ENCODE measurements at places on chromosomes 12 and 14.
A peak's percentile ranks its signal among the peaks of the same experiment; 100 is the strongest.

DNA sequence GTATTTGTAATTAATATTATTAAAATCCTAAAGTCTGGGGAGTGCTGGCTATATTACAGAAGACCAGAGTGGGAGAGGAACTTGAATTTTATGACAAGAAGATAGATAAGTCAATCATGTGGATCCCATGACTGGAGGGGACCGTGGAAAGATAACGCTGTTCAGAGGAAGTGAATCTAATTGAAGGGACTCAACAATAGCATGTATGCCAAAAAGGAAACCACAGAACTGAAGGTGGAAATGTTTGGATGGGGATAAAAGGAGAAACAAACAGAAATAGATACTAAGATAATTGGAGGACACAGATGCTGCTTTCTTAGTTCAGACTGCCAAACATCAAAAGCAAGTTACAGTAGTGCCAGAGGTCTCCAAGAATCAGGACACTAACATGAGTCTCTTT is 21.1 kb downstream of the OR6J1 start:
- DNase-seq: no peak

GRCh38 chr14:92353447-92353846 is 30.5 kb downstream of the SLC24A4 start:
- DNase-seq: no peak

- DNase-seq: no peak
Measured at GRCh38 chr14:55718551-55718950, 138.5 kb downstream of the KTN1 start.

DNA sequence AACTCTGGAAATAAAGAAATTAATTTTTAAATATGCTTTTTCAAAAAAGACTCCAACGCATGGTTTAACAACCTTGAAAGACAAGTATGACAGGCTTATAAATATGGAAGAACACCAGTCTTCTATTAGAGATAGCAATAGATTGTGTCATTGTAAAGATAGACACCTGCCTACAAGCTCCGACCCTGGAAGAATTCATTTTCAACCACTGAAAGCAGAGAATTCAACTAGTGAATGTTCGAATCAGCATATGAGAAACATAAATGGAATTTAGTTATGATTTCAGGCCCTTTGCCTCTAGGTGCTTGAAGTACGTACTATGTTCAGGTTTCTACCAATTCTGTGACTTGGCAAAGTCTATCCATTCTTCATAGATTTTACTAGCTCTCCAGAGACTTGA is 244.5 kb downstream of the DPY19L2 start:
- no peak for DNase-seq

- DNase-seq: no peak
Measured at GRCh38 chr14:30620178-30620577, 1.9 kb upstream of the SCFD1 start.

DNA sequence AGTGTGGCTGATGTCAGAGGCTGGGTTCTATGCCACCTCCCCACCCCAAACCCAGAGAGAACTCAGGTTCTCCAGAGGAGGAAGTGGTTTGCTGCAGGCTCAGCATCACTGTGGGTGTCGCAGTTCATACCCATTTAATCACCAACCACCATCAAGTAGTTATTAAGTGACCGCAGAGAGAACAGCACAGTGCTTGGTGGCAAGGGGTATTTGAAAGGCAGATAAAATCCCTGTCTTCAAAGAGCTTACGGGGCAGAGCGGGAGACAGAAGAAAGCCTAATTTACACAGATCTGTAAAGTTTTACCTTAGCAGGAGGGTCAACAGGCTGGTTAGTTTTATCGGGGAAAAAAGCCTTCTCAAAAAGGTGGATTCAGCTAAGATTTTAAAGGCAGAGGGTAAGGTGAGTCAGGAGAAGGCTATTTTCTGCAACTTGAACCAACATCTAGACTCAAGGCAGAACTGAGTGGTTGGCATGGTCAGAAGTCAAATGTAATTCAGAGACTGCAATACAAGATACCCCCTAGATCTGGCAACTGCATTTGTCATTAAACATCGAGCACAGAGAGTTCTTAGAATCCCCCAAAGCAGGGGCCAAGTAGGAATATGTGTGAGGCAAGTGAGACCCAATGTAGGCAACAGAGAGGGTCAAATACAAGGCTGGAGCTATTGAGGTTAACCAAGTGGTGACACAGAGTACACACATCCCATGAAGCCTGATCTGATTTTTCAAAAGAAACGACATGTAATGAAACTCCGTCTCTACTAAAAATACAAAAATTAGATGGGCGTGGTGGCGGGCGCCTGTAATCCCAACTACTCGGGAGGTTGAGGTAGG is 13.2 kb downstream of the PXN start:
- DNase-seq: no peak

GRCh38 chr14:94018308-94018707 is 7.8 kb upstream of the OTUB2 start:
- DNase-seq: no peak

DNA sequence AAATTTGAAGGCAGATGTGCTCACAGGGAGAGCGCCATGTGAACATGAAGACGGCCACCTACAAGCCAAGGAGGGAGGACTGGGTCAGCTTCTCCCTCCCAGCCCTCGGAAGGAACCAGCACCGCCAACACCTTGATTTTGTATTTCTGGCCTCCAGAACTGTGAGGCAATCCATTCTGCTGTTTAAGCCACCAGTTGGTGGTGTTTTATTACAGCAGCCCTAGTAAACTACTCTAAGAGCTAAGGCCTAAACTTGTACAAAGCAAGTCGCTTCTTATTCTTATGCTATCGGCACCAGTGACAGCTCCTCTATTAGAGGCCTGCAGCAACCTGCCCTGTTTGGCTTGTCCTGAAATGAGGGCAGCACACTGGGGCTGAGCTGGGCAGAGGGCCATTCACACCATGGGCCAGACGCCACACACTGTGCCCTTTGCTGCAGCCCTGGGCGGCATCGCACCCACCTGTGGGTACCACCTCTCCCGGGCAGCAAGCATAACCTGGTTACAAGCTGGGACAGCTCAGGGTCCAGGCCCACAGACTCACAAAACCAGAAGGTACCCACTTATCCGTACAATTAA is 62.7 kb downstream of the NOS1 start:
- DNase-seq: no peak

DNA sequence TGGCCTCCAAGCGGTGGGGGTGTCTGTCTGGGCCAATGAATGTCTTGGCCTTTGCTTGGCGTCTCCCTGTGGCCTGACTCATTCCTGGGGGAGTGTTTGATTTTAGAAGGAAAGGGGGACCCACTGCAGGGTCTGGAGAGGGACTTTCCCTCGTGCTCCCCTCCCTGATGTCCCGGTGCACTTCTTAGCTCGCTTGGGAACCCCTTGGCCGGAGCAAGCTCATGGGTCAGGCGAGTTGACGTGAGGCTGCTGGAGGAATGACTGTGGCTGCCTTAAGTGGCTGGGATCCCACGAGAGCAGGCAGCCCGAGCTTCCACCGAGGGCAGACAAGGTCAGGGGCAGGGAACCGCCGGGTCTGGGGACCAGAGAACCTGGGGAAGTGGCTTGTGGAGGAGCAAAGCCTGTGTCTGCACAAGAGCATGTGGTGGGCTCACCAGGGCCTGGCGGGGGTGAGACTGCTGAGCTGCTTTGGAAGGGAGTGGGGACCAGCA is 218.4 kb upstream of the C14orf180 start:
- DNase-seq: peak; percentile 14

- DNase-seq: peak; percentile 95
Measured at GRCh38 chr12:71938728-71939385, at the start of gene TPH2. Gene TPH2, plus strand, starts transcription at chr12:71938845. Its CDS starts 142 bp downstream, at chr12:71938987.

GRCh38 chr12:26630546-26631027 is 202.4 kb downstream of the ITPR2 start:
- no peak for DNase-seq

DNA sequence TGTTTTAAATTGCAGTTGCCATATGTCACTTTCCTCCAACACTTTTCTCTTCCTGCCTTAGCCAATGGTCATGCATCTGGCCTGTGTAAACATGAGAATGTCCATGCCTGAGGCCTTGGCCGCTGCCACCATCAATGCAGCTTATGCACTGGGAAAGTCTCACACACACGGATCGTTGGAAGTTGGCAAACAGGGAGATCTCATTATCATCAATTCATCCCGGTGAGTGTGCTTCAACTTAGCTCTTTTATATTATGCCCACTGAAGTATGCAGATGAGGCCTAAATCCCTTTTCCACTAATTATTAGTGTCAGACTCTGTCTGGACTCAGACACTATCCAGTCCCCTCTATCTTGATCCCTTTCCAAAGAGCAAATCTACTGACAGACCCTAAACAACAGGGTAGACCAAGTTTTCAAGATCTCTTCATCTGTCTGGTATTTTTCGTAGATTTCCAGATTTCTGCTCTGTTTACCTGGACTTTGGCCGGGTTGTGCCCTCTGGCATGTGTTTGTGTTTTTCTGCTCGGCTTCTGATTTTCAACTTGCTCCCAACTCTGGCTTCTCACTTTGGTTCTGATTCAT is 23.2 kb downstream of the AMDHD1 start:
- no peak for DNase-seq

DNA sequence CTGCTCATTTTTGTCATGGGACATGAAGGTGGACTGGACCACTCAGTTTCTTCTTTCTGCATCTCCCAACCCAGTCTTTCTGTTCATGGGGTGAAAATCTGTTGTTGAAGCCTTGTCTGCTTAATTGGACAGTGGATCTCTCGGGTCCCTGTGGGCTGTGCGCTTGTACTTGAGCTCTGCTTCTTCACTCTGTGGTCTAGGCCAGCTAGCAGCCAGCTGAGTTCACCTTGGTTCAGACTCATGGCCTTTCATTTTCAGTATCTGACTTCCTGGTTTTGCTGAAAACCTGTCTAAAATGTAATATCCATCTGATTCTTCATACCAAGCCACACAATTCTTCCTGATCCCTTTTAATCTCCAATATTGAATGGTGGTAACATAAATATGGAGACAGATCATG is 117.2 kb downstream of the LRRK2 start:
- DNase-seq: no peak

- no peak for DNase-seq
Measured at GRCh38 chr12:9869307-9870161, at the start of gene CLEC2B. Gene CLEC2B, minus strand, starts transcription at chr12:9869354.

GRCh38 chr12:104275689-104276088 is 27.9 kb upstream of the EID3 start:
- DNase-seq: no peak

- DNase-seq: no peak
Measured at GRCh38 chr12:86903159-86903558, 647.0 kb upstream of the MGAT4C start.

- DNase-seq: peak; percentile 61
Measured at GRCh38 chr12:94429633-94430032, 30.0 kb downstream of the CEP83 start.

- no peak for DNase-seq
Measured at GRCh38 chr14:75825147-75825592, 156.6 kb downstream of the TGFB3 start.

DNA sequence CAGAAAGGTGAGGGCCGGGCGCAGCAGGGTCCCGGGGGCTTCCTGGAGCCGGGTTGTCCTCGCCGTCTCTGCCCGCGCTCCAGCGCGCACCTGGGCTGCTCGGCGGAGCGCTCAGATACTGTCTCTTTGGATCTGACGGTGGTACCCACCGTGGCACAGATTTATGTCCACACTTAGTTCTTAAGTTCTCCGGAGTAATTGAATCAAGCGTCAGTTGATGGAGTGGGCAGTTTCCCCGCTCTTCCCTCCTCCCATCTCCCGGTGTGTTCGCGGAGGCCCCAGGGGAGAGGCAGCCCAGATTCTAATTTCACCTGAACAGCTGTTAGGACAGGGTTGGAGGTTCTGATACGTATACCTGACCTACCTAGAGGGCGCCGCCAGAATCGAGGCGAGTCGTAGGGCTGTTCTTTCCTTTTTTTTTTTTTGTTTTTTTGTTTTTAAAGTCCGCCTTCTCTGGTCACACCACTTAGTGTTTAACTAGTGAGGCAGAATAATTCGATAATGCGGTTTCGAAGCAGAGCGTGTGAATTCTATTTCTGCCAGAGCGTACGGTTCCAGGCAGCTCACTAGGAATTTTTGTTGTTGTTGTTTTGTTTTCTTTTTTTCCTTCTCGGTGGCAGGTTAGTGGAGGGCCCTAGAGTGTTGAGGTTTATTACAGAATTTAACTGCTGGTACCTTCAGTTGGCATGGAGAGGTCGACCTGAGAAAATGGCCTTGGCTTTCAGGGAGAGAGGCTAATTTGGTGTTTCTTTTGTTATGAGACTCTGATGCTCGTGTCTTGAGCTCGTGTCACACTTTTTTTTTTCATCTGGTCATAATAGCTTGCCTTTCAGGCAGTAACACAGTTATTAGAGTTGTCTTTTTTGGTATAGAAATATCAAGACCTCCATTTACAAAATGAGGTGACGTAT is 22.3 kb upstream of the GNS start:
- DNase-seq: peak; percentile 56

DNA sequence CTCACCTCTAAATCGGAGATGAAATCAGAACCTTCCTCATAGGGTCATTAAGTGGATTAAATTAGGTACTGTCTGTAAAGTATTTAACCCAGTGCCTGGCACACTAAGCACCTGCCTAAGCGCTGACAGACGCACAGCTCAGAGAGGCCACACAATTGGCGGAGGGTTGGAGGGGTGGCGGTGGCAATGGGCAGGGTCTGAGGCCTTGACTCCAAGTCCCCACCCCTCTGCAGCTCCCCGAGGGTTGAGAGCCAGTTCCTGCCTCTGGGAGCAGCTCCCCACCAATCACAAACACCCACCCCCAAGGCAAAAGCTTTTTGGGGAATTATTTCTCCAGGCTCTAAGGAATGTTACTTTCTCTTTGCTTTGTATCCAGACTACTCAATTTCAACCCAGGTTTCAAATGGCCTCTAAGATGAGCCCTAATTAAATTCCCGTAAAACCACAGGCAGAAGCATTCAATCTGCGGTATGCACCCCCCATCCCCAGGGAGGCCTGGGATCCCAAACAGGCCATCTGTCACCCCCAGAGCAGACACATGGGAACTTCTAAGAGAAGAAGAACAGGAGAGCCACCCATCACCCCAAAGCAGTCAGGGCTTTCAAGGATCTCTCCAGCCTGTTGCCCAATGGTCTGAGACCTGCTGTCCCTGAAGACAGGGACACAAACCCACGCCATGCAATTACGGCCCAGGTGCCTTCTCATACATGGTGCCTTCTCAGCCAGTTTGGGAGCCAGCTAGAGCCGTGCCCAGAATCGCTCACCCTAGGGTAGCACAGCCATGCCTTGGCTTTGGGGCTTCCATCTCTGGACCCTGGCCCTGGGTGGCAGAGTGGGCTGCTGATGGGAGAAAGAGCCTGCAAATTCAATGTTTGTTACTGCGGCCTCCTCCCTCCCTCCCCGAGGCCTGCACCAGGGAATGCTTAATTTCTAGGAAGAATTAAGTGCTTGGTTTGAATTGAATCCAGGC is 66.1 kb downstream of the CHGA start:
- no peak for DNase-seq

GRCh38 chr12:124744659-124745464 is 118.8 kb downstream of the SCARB1 start:
- DNase-seq: peak; percentile 91

DNA sequence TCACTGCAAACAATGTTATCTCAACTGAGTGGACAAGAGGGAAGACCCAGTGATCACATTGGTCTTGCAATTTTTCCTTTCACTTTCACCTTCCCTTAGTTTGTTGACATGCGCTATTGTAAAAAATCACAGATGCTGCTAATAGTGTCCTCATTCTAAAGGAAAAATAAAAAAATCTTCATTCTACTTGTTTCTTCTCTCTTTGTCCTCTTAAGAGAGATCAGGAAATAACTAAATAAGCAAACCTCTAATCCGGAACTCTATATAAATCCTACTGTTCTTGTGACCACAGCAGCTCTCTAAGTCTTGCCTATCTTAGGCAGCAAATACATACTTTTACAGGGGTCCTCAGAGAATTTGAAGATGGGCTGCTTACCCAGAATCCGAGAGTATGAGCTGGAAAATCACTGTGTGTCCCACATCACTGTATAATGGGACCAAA is 257.7 kb downstream of the NAV3 start:
- no peak for DNase-seq

GRCh38 chr14:93267149-93267711 is 60.2 kb downstream of the UBR7 start:
- no peak for DNase-seq
